ENCODE measurements at places on chromosomes 13 and 19.

GRCh38 chr13:108352599-108352998 is 83.1 kb downstream of the TNFSF13B start:
- no peak for DNase-seq

DNA sequence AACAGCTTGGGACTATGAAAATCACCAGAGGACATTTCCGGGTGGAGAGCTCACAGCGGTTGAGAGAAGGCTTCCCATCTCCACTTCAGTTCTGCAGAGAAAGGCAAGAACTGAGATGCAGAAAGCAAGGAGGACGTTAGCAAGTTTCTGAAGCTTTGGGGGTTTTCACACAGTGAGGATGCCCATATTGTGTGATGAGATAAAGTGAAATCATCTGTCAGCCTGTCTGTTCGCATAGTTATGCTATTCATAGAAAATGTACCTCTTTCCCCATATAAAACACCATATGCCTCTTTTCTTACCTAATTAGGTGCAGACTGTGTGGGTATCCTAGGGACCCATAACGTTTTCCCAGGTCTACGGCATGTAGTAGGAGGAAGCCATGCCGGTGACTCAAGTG is 27.5 kb downstream of the ZIC5 start:
- no peak for DNase-seq

DNA sequence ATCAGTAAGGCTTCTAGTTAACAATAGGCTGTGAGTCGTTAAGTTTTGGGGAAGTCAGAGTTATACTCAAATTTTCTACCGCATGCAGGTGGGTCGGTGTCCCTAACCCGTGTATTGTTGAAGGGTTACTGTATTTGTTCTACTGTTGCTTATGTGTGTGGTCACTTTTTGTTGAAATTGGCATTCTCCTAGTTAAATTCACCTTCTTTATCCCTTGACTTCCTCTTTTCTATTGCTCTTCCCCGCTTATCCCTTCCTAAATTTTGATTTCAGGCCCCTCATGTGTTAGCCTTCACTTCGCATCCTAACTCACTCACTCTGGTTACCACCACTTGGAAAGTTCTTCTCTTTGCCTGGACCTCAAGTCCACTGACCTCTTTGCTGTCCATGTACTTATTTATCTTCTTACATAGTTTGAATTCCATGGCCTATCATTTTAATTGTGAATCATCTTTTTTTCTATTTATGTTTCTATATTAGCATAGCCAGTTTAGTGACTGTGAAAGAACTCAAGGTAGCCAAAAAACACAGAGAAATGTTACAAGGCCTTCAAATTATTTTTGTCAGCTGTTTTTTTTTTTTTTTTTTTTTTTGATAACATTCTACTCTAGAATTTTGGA is 52.9 kb downstream of the NDFIP2 start:
- peak; percentile 76 for DNase-seq

- no peak for DNase-seq
Observed at GRCh38 chr13:111327730-111328573, 7.5 kb downstream of the TEX29 start.

DNA sequence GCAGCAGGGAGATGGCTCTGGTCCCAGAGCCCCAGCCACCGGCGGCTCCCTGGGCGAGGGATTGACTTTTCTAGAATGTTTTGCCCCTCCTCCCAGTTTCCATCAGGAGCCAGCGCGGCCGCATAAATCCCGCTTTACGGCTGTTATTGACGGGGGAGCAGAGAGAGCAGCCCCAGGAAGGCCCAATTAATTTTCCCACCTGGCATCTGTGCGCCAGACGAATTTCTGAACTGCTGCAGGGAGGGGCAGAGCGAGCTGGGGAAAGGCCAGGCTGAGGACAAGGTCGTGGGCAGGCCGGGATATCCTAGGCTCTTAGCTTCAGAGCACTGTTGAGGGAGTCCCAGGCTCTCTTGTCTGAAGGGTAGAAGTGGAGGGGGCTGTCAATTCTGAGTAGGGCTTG is 24.7 kb downstream of the ZNRF4 start:
- DNase-seq, result no peak

- no peak for DNase-seq
Observed at GRCh38 chr19:34179066-34179465, 6.8 kb downstream of the LSM14A start.

GRCh38 chr19:18304208-18304457 is 18.7 kb downstream of the LSM4 start:
- peak; percentile 18 for DNase-seq

GRCh38 chr13:74046431-74046830 is 87.8 kb downstream of the KLF12 start:
- DNase-seq, result peak; percentile 44

- DNase-seq, result no peak
Observed at GRCh38 chr19:6467384-6467783, 3.3 kb downstream of the CRB3 start.

GRCh38 chr19:40331052-40331451 is 17.1 kb downstream of the C19orf47 start:
- no peak for DNase-seq

- DNase-seq, result no peak
Observed at GRCh38 chr13:23392925-23393645, 40.4 kb downstream of the SACS start.

GRCh38 chr19:9406798-9407352 is 28.5 kb downstream of the ZNF266 start:
- DNase-seq, result peak; percentile 83

DNA sequence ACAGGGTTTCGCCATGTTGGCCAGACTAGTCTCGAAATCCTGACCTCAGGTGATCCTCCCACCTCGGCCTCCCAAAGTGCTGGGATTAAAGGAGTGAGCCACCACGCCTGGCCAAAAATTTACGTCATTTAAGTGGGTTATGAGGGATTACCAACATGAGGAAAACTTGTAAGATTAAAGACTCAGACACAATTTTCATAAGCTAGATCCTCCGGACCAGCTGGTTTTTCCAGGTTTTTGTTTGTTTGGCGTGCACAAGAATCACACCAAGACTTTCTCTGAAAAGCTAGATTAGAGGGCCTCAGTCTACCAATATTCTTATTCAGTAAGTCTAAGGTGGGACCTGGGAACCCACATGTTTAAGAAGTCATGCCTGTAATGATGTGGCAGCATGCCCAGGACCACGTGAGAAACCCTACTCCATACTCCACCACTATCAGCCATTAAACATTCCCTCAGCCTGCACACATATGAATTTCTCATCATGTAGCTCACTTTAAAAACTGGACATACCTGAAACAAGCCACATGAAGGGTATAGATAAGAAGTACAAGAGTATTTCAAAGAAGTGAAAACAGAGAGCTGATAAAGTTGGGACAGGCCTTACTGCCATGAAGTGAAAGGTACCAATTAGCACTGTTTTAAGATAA is 25.7 kb downstream of the DIAPH3 start:
- no peak for DNase-seq

- peak; percentile 44 for DNase-seq
Observed at GRCh38 chr19:53037101-53038097, 7.1 kb upstream of the ERVV-2 start.

DNA sequence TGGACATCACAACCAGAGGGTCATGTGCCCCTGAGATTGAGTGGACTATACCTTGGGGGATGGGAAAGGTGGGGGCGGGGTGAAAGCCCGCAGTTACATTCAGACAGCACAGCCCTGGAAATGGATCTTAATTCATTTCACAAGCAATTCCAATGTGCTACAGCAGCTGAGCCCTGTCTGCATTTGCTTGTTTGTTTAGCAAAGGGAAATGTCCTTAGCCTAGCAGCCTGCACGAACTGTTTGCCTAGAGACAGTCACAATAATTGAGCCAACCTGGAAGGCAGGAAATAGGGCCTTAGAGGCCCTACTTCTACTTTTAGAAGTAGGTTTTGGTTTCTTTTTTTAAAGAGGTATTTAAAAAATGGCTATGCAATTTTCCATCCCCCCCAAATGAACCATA is 177.3 kb upstream of the KL start:
- DNase-seq, result peak; percentile 14

DNA sequence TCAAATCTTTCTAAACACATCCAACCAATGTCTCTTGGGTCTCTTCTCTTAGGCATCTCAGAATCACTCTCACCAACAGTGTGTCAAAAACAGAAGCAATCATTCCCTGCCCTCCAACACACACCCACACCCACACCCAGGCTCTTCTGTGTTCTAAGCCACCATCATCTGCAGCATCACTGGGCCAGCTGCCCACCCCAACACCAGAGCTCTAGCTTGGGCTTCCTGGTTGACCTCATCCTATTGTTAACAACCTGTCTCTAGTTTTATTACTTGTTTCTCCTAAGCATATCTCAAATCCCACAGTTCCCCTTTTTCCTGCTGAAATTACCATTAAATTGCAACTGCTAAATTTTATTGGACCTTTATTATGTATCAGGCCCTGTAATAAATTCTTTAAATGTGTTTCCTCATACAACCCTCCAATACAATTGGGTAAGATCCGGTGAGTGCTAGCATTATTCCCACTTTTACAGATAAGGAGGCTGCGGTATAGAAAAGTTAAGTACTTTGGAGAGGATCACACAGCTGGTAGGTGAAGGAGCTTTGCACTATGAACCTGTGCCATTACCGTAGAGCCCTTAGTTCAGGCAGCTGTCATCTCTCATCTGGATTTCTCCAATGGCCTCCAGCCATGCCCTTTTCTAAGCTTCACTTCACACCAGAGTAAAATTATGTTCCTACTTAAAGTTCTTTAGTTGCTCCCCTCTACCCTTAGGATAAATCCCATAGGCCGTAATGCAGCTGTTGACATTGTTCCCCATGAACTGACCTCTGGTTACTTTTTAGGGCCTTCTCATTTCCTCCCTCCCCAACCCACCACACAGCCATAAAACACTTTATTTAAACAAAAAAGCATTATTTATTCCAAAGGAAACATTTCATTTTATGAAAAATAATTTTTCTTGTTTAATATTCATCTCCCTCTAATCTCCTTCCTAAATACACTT is 227.7 kb downstream of the B3GLCT start:
- no peak for DNase-seq

GRCh38 chr13:94269557-94269956 is 209.9 kb downstream of the DCT start:
- DNase-seq, result no peak

GRCh38 chr19:13093407-13094105 is 9.1 kb downstream of the LYL1 start:
- peak; percentile 86 for DNase-seq

DNA sequence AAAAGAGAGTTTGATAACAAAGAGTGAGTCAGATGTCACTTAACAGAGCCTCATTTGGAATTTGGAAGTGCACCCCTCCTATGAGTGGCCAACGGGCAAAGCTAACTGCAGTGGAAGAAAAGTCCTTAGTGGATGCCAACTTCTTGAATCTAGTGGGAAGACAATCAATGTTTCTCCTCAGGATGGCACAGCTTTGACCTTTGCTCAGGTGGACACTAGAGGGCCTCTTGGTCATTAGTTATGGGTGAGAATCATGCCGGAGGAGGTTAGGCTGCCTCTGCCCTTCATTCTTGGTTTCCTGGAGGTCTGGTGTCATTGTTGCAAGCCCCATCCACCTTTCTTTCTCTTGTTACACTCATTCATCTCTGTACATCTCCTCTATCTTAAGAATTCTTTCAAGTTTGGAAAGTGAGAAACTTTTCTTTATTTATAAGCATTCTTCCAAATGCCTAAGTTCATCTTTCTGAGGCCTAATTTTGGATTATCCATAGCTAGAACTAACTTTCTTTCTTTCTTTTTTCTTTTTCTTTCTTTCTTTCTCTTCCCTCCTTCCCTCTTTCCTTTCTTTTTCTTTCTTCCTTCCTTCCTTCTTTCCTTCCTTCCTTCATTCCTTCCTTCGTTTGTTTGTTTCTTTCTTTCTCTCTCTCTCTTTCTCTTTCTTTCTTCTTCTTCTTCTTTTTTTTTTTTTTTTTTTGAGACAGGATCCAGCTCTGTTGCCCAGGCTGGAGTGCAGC is 327.2 kb upstream of the TSHZ3 start:
- DNase-seq, result no peak

DNA sequence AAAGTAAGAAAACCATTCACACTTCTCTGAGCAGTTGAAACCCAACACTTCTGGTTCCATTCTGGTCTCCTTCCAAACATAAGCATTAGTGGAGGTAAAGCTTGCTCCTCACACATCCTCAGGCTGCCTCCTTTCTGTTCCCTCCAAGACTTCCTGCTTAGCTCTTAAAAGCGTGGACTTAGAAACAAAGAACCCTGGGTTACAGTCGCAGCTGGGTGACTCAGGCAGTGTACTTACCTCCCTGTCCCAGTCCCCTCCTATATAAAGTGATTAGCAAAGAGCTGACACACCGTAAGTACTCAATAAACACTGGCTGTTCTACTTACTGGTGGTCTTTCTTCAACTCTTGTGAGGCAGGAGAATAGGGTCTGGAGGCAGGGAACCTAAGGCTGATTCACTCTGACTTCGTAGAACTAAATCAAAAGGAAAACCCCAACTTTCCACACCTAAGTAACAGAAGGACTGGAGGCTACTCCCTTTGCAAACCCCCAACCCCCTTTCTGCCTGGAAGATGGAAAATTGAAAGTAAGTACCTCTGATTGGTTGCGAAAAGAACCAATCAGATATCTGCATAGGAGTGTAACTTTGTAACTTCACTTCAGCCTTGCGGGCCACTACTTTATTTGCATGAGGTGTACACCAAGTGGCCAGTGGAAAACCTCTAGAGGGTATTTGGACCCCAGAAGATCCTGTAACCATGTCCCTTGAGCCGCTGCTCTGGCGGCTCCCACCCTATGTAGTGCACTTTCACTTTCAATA is 165.4 kb downstream of the SUCLA2 start:
- no peak for DNase-seq

DNA sequence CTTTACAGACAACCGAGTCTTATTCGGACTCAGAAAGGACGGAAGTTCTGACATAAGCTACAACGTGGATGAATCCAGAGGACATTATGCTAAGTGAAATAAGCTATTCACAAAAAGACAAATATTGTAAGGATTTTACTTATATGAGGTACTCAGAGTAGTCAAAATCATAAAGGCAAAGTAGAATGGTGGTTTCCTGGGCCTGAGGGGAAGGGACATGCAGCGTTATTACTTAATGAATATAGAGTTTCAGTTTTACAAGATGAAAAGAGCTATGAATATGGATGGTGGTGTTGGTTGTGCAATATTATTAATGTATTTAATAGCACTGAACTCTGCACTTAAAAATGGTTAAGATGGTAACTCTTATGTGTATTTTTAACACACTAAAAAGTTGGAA is 419.1 kb upstream of the SGCG start:
- DNase-seq, result no peak

DNA sequence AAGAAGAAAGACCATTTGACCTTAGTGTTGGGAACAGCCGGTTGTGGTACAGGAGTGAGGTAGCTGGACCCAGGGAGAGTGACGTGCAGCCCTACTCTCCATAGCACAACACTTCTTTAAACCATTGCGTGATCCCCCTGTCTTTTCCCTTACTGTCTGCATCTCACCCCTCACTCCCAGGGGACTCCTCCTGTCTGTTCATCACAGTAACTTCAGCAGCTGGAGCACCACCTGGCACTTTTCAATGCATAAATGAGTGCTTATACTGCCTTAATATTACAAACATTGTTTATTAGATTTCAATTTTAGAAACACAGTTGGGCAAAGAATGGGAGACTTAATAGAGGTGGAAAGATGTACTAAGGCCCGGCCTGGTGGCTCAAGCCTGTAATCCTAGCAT is 285.5 kb downstream of the UQCRFS1 start:
- no peak for DNase-seq

- peak; percentile 33 for DNase-seq
Observed at GRCh38 chr19:41427647-41428480, 690 bp upstream of the B3GNT8 start.
